NK-92 treated with Interleukin-12 subunit alpha and Interleukin-12 subunit beta, amount 100 ng/mL, for 24 hours (cell line): ENCODE measurements at places on chromosomes 16 and 17.

GRCh38 chr16:21646091-21646490 lies 6.3 kb downstream of the IGSF6 start:
- DNase-seq: no peak

GRCh38 chr16:58502217-58502921 lies 2.4 kb downstream of the NDRG4 start:
- no peak for DNase-seq

DNA sequence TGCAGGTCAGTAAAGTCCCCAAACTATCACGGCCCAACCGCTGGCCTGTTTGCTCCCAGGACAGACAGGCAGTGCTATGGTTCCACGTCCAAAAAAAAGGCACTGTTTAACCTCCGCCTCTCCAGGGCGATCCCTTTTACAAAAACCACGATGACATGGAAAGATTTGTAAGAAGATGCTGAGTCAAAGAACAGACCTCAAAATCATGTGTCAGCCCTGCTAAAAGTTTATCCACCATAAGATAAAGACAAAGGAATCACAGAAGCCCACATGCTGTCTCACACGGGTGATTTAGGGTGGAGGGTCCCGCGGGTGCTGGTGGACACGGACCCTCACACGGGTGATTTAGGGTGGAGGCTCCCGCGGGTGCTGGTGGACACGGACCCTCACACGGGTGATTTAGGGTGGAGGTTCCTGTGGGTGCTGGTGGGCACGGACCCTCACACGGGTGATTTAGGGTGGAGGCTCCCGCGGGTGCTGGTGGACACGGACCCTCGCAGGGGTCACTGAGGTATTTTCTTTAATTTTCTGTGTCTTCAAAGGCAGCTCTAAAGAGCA lies 117.2 kb upstream of the METRNL start:
- DNase-seq: no peak

DNA sequence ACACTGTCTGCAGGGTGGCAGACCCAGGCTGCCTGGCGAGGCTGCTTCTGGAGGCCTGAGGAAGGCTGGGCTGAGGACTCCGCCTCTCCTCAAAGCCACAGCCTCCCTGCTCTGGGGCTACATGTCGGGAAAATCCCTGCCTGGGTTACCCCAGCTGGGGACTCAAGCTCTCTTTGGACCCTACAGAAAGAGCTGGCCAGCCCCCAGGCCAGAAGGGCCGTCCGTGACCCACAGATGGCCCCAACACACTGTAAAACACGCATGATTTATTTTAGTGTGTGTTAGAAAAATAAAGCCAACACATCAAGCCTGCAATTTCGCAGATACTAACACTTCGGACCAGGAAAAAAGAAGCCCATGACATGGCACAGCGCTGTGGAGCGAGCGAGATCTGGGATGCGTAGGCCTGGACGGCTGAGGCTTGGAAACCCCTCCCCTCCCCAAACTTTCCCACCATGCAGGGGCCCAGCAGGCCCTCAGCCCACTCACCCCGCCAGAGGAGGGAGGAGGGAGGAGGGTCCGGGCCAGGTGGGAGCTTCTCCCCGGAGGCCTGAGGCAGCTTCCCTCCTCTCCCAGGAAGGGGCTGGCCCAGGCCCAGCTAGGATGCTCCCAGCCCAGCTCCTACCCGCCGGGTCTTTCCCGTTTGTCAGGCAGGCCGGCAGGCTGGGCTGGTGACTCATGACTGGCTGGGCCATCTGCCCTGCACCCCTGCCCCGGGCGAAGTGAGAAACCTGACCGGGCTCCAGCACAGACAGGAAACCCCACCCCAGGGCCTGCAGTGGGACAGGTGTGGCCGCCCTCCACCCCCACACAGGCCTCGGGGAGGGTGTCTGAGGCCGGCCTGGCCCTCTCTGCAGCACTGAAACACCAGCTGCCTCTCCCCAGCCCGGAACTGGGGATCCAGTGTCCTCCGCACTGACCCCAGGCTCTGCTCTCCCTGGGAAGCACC lies 34.1 kb upstream of the SLC38A10 start:
- DNase-seq: peak; percentile 90

GRCh38 chr17:58920773-58921172 lies 165.1 kb downstream of the PPM1E start:
- DNase-seq: no peak

GRCh38 chr17:74923538-74924249 lies 379 bp upstream of the OTOP2 start:
- no peak for DNase-seq

GRCh38 chr17:80730739-80731138 lies 186.1 kb downstream of the RPTOR start:
- no peak for DNase-seq

DNA sequence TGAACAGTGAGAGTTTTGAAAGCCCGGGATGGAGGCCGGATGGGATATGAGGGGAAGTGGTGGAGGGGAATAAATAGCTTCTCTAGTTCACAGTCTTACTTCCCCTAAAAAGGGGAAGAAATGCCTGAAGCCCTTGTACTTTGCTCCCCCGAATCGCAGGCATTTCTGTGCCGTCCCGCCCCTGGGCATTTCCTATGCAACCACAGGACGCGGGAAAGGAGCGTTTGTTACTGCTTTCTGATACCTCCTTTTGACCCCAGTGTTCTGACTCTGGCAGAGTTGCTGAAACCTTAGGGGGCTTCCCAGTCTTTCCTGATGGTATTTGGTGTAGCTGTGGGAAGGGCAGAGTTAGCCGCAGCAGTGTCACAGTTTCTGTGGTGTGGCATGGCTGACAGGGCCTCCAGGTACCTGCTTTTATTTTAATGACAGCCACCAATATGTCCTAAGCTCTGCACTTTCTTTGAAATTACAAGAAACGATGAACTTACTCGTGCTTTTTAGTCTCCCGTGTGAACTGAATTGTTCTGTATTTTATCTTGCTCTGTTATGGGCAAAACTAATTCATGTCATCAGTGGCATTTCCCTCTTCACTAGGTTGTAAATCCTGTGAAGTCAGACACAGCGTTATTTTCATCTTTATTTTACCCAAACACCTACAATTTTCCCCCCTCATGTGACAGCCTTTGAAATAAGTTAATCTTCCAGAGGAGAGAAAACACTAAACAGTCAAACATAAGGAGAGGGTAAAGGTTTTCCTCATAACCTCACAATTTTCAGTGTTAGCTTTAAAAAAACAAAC lies 27.1 kb downstream of the USP10 start:
- no peak for DNase-seq

GRCh38 chr16:12936391-12936790 lies 35.0 kb downstream of the SHISA9 start:
- no peak for DNase-seq

- DNase-seq: no peak
Measured at GRCh38 chr17:4548721-4549531, 6.3 kb downstream of the MYBBP1A start.
